ENCODE measurements at places on chromosomes 11 and 22.

DNA sequence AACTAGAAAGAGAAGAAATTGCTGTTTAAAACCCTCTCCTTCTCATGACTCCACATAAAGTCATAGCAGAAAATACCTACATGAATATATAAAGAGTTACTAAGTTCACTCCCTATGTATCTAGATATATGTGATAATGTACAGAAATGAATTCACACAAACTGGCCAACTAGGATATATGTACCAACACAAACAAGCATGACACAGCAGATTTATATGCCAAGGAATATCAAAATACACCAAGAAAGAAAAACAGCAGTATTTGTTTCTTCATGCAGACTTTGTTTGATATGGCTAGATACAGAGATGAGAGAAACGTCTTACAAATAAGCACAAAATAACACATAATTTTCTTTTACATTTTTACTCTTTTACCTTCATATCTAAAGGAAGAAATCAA is 1.8 kb downstream of the OR51G1 start:
- no peak for DNase-seq

DNA sequence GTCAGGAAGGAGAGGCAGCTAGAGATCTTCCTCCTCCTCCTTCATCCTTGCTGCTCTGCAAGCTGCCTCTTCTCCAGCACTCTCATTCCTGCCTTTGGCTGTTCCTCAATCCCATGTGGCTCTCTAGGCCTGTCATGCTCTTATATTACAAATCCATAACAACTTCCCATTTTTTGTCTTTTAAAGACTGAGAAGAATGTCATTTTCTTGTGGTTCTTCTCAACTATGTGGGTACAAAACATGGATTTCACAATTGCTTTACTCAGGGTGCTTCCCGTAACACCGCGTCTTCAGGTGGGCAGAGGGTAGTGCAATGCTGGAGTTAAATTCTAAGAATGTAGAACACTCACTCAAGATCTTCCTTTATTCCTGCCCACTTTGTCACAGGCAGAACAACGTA is 6.8 kb upstream of the CAT start:
- no peak for DNase-seq

GRCh38 chr11:62875698-62876478 is 4.8 kb upstream of the SLC3A2 start:
- no peak for DNase-seq

DNA sequence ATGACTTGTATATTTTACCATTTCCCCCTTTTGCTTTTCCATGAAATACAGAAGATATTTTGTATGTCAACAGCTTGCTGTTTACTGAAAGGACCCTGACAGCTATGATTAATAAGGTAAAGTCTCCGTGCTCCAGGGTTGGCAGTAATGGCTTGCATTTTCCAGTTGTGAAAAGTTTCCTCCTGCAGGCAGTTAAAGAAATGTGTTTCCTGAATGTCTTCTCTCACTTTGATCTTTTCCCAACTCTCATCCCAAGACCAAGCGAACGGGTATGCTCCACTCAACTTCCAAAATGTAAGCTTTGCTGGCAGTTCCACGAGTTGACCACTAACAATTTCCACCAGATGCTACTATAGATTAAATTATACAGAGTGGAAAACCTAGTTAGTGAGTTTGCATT is 8.9 kb downstream of the FIBIN start:
- DNase-seq, result no peak

- peak; percentile 95 for DNase-seq
Observed at GRCh38 chr22:37303821-37304274, 21.5 kb downstream of the CYTH4 start.

DNA sequence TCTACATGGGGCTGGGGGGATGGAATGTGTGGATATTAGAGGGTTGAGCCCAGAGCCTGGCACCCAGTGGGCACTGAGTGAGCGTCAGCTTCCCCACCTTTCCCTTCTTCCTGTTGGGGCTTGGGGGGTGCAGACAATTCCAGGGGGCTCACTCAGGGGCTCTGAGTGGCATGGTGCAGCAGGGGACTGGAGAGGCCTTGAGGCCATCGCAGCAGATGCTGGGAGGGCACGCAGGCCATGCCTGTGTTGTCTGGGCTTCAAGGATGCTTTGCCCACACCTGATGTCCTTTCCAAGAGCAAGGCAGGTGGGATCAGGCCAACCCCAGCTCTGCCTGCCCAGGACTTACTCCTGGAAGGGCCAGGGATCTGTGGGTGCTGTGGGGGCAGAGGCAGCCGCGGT is 11.2 kb upstream of the TTLL12 start:
- no peak for DNase-seq

GRCh38 chr11:119196833-119197483 is 9.2 kb upstream of the CBL start:
- peak; percentile 91 for DNase-seq

DNA sequence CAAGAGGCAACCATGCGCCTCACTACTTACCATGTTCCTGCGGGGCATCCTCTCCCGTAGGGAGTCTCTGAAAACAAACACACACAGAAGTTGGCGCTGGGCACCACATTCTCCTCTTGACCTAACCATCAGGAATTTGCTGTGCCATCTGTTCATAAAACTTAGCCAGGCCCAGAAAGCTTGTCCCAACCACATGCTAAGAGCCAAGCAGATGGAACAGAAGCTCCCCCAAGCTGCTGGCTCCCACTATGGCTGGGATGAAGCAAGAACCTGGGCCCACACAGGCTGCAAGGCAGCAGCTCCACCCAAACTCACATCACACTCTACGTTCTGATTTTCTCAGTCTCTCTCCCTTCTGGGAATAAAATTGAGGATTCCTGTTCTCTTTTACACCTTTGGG is 17.4 kb downstream of the HPS4 start:
- no peak for DNase-seq

- DNase-seq, result no peak
Observed at GRCh38 chr11:18427240-18427639, 15.1 kb downstream of the LDHC start.

DNA sequence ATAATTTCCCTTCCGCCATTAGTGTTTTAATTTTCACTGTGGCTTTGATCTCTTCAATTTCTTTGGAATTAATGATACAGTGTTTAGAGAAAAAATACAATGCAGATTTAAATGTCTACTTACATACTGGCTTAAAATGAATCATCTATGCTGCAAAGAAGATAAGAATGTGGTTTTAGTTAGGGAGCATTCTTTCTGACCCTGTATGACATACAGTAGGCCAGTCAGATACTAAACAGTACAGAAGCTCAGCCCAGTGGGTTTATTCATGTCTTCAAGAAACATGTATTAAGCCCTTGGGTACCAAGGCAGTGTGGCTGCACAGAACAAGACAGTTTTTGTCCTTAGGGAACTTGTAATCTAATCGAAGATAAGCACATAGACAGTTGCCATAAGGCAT is 268.8 kb downstream of the DDX10 start:
- peak; percentile 50 for DNase-seq

- no peak for DNase-seq
Observed at GRCh38 chr11:2095542-2095941, 43.6 kb downstream of the IGF2 start.

GRCh38 chr11:119210050-119210449 is 3.9 kb downstream of the CBL start:
- DNase-seq, result peak; percentile 44

GRCh38 chr11:129184581-129184980 is 7.5 kb downstream of the ARHGAP32 start:
- DNase-seq, result no peak

Data from mesenchymal stem cell (in vitro differentiated cells and primary cell).